ENCODE measurements at places on chromosomes 16 and 17.

DNA sequence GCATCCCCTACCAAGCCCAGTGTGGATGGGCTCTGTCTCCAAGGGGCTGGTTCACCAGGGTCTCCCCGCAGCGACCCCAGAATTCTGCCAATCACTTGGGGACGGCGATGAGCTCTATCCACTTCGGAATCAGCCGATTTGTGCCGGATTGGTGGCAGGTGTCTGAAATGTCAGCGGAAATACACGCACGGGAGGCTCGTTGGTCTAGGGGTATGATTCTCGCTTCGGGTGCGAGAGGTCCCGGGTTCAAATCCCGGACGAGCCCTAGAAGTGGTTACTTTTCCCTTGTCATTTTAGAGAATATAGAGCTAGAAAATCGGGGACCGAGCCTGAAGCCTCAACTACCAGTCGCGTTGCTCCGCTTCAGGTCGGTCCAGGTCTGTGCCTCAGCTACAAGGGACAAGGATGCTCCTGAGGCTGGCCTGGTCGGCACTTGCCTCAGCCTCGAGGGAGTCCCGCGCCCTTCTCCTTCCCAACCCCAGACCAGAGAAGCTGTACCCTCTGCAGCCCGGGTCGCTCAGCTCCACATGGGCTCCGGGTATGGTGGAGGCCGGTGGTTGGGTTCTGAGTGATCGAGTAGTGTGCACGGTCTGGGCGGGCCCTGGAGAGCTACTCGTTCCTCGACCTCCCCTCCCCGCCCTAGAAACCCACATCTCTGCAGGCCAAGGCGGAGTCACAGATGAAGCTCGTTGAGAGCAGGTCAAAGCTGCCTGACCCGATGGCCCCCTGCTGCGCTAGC, 16.0 kb upstream of the OR1F1 start:
- DNase-seq = no peak

- DNase-seq = no peak
Measured at GRCh38 chr17:17757956-17758845, 76.9 kb downstream of the RAI1 start.

- DNase-seq = no peak
Measured at GRCh38 chr16:4323071-4323844, 7.4 kb downstream of the GLIS2 start.

DNA sequence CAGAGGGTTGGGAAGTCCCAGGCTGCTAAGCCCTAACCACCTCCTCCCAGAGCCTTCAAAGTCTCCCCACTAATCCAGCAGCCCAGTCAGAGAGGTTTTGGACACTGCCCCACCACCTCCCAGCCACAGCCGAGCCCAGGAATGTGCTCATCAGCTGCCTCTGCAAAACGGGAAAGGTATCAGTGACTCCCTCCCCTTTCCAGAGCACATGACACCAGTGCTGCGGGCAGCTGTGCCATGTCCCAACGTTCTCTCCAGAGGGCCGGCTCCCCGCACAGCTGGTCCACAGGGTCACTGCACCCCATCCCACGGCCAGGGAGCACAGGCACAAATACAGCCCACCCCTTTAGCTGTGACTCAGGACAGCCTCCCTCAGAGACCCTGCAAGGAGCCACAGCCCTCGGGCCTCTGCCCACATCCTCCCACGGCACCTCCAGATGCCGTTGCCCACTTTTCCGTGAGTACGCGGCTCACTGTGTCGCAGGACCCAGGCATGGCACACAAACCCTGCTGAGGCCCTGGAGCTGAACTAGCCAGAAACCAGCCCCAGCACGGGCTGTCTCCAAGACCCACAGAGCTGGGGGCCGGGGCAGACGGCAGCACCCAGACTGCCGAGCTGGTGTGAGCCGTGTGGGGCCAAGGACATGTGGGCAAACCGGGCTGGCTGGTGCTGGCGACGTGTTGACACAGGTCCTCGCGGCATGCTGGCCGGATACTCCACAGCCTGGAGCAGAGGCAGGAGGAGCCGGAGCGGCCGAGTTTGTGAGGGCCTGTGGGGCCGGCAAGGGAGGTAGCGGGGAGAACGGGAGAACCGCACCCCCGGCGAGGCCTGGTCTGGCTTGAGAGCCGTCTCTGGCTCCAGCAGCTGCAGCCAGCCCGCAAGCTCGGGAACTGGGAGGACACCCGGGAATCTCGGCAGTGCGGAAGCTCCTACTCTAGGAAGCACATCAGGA, 6.3 kb upstream of the PPP1R27 start:
- no peak for DNase-seq

DNA sequence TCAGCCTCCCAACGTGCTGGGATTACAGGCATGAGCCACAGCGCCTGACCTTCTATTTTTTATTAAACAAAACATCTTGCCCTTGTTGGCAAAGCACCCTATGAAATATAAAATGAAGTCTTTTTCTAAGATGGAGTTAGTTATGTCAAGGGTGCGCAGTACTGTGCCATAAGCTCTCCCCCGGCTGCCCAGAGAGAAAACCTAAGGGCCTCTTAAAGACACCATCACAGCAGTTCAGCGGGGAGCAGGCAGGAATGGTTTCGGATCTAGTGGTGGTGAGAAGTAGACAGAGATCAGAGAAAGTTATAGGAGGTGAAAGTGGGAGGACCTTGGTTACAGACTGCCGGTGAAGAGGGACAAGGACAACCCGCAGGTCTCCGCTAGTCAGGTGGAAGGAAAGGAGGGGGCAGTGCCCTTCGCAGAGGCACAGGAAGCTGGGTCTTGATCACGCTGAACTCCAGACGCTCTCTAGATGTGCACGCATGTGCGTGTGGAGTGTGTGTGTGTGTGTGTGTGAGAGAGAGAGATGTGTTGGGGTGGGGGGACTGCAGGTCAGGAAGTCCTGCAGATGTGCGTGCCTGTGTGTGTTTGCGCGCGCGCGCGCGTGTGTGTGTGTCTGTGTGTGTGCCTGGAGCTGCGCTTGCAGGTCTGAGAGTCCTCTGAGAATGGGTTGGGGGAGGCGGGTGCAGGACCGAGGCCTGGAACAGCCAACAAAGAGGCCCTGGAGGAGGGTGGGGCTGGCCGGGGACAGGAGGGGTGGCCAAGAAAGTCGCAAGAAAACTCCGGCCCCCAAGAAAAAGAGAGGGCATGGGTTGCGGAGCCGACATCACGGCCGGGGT, 748 bp upstream of the CMTM3 start:
- DNase-seq = peak; percentile 80

DNA sequence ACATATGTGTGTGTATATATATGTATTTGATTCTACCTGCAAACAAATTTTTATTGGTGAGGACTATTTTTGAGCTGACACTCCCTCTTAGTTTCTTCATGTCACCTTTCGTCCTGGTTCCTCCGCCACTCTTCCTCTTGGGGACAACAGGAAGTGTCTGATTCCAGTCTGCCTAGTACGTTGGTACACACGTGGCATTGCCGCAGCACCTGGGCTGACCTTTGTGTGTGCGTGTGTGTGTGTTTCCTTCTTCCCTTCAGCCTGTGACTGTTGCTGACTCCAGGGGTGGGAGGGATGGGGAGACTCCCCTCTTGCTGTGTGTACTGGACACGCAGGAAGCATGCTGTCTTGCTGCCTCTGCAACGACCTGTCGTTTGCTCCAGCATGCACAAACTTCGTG, 29.4 kb upstream of the CACNG5 start:
- no peak for DNase-seq

- DNase-seq = no peak
Measured at GRCh38 chr17:45372325-45372869, 55.6 kb upstream of the MAP3K14 start.

GRCh38 chr16:81511371-81511770, 66.8 kb downstream of the CMIP start:
- peak; percentile 52 for DNase-seq

GRCh38 chr17:32943647-32944191, 15.8 kb downstream of the TMEM98 start:
- DNase-seq = peak; percentile 87

DNA sequence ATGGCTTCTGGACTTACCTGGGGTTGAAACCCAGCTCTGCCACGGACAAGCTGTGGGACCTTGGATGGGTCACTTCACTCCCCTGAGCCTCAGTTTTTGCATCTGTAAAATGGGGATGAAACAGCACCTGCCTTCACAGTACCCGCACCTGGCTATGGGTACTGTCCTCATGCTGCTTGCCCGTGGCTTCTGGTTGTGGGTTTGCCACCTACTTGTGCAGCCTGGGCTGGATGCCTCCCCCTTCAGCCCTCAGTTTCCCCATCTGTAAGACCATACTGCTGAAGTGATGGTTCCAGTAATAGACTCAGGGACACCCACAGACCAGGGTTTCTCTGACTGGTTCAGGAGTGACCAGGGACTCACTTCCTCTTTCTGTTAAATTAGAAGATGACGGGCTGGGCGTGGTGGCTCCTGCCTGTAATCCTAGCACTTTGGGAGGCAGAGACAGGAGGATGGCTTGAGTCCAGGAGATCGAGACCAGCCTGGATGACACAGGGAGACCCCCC, 9.4 kb downstream of the GLIS2 start:
- no peak for DNase-seq

DNA sequence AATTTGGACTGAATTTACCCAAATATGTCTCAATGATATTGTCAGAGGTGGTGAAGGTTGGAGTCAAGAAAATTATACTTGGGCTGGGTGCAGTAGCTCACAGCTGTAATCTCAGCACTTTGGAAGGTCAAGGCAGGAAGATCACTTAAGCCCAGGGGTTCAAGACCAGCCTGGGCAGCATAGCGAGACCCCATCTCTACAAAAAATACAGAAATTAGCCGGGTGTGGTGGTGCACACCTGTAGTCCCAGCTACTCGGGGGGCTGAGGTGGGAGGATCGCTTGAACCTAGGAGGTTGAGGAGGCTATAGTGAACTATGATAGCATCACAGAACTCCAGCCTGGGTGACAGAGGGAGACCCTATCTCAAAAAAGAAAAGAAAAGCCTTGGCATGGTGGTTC, 40.9 kb downstream of the LAT start:
- no peak for DNase-seq

DNA sequence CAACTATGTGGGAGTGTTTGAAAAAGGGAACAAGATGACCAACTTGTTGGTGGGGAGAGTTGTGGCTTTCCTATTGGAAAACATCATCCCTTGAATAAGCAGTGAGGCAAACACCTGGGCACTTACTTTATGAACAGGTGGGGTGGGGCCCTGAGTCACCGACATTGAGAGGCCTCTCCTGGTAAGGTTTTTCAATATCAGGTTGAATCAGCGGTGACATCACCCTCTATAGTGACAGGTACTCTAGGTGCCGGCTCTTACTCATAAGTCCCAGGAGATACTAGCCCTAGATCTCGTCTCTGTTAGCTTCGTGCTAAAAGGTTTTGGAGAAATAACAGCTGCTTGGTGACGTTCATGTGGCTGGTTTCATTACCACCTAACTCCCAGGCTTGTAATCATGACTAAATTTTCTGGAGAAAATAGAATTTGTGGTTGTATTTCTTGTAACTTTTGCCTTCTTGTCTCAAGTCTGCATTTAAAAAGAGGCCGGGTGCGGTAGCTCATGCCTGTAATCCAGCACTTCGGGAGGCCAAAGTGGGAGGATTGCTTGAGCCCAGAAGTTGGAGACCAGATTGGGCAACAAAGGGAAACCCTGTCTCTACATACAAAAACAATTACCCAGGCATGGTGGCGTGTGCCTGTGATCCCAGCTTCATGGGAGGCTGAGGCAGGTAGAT, 19.3 kb downstream of the CDH1 start:
- no peak for DNase-seq

Data from GM03348 (cell line).